MCF 10A (cell line): ENCODE measurements at places on chromosomes 2 and 18. TPM values are rescaled to one million over a fixed set of nuclear protein-coding genes. Genes with fewer than 3 reads are reported as not detected.

Gene UGT1A4
- 0.12 TPM in 1 of 2 replicates, not detected in the other for total RNA-seq

DNA sequence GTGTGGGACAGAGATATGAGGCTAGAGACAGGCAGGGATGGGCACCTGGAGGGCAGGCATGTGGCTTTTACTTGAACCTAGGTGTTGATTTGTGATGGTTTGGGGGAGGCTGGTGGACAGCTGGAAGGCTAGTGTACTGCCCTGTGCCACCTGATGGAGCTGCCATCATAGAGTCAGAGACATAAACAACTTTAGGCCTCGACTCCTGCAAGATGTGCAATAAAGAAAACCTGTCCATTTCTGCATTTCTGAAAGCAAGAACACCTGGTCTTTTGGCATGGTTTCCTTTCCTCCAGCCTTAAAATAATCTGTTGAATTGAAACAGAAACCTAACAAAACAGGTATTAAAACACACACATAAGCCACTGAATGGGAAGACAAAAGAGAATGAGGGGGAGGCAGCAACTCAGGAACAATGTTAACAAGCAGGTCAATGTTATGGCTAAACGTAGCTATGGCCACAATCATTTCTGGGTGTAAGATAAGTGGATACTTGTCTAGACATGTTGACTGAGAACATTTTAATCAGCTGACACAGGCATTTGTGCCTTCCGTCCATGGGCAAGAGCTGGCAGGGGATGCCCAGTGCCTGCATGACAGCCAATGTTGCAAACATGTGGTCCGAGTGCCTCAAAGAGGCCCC is 87.8 kb downstream of the KCTD1 start:
- H3K27ac ChIP-seq = peak overlapping the region; percentile 70
- peaks cover 41% of the 10 kb centered on the region for H3K4me1 ChIP-seq
- peaks cover 76% of the 10 kb centered on the region for H3K36me3 ChIP-seq
- no peaks in the 10 kb centered on the region for H3K27me3 ChIP-seq
- no peak overlapping the region for H3K4me3 ChIP-seq

DNA sequence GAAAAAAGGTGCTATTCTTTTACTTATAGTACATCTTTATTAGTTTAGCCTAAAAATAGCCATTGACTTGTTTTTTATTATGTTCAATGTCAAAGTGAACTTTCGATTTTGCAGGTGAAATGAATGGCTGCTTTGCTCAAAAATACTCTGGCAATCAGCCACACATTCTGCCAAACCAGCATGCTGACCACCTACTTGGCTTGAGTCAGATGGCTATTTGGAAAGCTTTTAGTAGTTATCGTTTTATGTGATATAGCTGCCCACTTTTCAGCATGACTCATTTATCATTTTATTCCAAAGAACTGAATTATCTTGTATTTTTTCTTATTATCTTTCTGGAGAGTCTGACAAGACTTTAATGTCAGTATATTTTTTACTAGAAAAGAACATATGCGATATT is 1615.8 kb upstream of the TMEFF2 start:
- no peak for DNase-seq
- no peaks in the 10 kb centered on the region for H3K27me3 ChIP-seq
- H3K36me3 ChIP-seq = no peaks in the 10 kb centered on the region
- no peak overlapping the region for H3K4me3 ChIP-seq

DNA sequence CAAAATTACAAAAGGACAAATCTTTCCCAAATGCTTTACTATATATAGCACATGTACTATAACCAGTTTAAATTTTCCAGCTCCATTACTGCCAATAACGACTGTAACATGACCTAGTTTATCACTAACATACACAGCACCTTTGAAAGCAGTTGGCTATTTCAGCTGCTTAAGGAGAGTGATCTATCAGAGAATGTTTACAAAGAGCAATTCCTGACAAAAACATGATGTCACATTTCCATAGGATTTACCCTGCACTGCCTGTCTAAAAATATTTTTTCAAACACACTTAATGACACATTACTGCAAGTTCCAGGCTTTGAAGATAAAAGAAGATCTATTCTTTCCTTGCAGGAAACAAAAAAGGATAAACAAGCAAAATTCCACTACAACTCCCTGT is 40.6 kb downstream of the ZNF516 start:
- no peak overlapping the region for H3K4me3 ChIP-seq
- H3K36me3 ChIP-seq = peaks cover 9% of the 10 kb centered on the region
- DNase-seq = no peak
- H3K27ac ChIP-seq = no peak overlapping the region
- peaks cover 38% of the 10 kb centered on the region for H3K4me1 ChIP-seq

Gene DAPL1
- total RNA-seq = not detected in 2 replicates

- H3K27me3 ChIP-seq = peaks cover 17% of the 10 kb centered on the region
- DNase-seq = no peak
- no peaks in the 10 kb centered on the region for H3K36me3 ChIP-seq
- H3K4me1 ChIP-seq = no peaks in the 10 kb centered on the region
- no peak overlapping the region for H3K4me3 ChIP-seq
These were observed 32.1 kb downstream of the ATOH8 start for GRCh38 chr2:85785871-85786270.

Gene ANKRD62
- total RNA-seq = not detected in 2 replicates

Gene LRRTM1
- total RNA-seq = not detected in 2 replicates

Gene PPP1R1C
- not detected in 2 replicates for total RNA-seq

DNA sequence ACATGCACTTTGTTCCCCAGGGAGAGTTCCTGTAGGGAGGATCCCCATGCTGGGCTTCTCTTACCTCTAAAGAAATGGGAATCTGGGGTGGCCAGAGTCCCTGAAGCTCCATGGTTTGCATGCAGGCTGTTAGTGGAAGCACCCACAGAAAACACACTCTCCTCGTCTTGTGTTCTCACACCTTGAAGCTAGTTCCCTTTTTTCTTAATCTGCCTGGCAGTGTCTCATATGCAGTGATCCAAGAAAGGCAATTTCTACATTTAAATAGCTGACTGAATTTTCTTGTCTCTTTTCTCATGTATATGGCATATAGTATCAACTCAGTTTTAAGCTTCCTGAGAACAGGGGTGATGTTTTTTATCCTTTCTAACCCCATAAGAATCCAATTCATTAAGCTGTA is 65.0 kb downstream of the LINC00305 start:
- H3K4me3 ChIP-seq = no peak overlapping the region
- H3K36me3 ChIP-seq = no peaks in the 10 kb centered on the region
- no peak for DNase-seq
- peaks cover 54% of the 10 kb centered on the region for H3K27me3 ChIP-seq
- no peaks in the 10 kb centered on the region for H3K4me1 ChIP-seq

Gene TMEFF2
- total RNA-seq = not detected in 2 replicates

DNA sequence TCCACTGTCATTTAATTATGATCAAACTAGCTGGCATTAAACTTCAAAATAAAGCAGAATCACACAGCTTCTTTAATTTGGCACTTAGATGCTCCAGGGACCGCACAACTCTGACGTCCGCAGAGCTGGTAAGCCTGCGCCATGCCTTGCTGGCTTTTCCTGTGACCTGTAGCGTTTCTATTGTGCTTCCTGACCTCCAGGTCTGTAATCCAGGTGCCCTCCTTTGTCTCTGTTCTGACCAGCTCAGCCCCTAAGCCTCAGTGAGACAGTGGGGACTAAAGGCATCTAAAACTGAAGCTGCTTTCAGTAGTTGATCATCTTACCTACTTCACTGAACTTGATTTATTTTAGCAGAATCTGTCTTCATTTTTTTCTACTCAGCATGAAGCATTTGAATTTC is 249.7 kb upstream of the RGPD4 start:
- H3K27ac ChIP-seq = no peak overlapping the region
- H3K27me3 ChIP-seq = no peaks in the 10 kb centered on the region
- DNase-seq = no peak
- no peaks in the 10 kb centered on the region for H3K4me1 ChIP-seq

Gene OSR1
- 0.61 and 1.3 TPM in 2 replicates for total RNA-seq
